GM23338 (cell line): ENCODE measurements at places on chromosomes 7 and 10. TPM values are rescaled to one million over a fixed set of nuclear protein-coding genes. Genes with fewer than 3 reads are reported as not detected.
A peak's percentile ranks its signal among the peaks of the same experiment; 100 is the strongest.

DNA sequence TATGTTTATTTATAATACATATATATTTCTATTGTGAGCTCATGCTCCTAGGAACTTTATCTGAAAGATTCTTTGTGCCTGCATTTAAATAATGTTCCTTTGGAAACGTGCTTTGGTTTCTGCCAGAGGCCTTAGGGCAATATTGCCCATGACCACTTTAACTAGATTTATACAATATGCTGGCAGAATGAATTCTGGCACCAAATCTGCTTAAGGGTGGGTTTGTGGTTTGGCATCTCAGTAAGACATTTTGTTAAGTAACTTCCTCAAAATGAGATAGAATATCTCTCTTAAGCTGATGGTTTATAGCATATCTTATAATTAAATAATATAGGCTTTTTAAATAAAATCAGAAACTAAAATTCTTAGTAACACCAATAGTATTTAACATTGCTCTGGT, 252.9 kb downstream of the RNLS start:
- H3K4me1 ChIP-seq: peaks cover 8% of the 10 kb centered on the region
- no peaks in the 10 kb centered on the region for H3K27me3 ChIP-seq
- no peak overlapping the region for H3K27ac ChIP-seq
- no peak for DNase-seq
- H3K4me3 ChIP-seq: no peak overlapping the region

DNA sequence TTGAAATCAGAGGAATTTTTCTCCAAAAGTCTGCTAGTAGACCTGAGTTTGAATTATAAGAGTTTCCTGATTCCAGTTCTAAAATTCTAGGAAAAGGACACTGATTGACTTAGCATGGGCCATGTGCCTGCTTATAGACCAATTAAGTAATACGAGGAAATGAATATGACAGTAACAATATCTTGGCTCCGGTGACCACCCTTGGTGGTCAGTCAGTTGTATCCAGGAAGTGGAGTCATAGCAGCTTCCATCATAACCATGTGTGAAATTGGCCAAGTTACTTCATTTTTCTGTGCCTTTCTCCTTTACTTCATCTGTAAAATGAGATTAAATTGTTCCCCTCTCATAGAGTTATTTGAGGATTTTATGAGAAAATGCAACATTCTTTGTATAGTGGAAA, 66.9 kb downstream of the MTPAP start:
- no peaks in the 10 kb centered on the region for H3K27me3 ChIP-seq
- H3K4me3 ChIP-seq: no peak overlapping the region
- no peak overlapping the region for H3K27ac ChIP-seq
- H3K4me1 ChIP-seq: no peaks in the 10 kb centered on the region
- DNase-seq: no peak

- H3K27me3 ChIP-seq: no peaks in the 10 kb centered on the region
- H3K4me3 ChIP-seq: no peak overlapping the region
- DNase-seq: no peak
- no peak overlapping the region for H3K27ac ChIP-seq
These were observed 136.5 kb downstream of the SFMBT2 start for GRCh38 chr10:7274293-7274692.

DNA sequence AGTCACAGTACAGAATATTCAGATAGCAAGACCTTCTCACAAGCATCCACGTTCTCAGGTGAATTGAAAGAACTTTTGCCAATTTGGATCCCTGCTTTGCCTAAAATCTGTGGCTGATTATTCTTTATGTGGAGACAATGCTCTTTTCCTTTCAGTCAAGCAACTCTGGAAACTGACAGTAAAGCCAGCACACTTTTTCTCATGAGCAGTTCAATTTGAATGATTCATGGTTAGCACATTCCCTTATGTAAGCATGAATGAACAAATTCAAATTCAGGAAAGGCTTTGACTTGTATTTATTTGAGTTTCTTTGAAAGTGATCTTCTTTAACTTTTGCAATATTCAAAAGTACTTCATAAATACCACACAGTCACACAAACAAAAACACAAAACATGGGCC, 57.6 kb downstream of the MEOX2 start:
- H3K4me3 ChIP-seq: no peak overlapping the region
- no peaks in the 10 kb centered on the region for H3K27me3 ChIP-seq
- H3K4me1 ChIP-seq: no peaks in the 10 kb centered on the region
- no peaks in the 10 kb centered on the region for H3K36me3 ChIP-seq
- DNase-seq: no peak
- H3K27ac ChIP-seq: no peak overlapping the region

The DNAJC12 gene
- total RNA-seq: 1.1 and 2.2 TPM in 2 replicates

The BTBD16 gene
- total RNA-seq: not detected in 2 replicates

DNA sequence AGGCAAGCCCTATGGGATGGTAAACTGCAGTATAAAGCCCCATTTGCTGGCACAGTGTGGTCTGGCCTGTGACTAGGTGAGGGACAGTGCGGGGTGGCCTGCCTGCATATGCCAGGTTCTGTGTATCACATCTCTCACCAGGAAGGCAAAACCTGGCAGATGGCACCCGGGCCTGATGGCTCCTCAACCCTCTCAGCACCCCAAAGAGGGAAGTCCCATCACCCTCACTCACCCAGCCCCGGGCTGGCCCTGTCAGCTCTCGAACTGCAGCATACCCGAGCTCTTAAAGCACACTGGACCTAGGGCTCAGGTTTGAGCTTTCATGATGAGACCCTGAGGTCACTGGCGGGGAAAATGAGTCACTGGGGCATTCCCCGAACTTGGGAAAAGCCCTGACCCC, 130.5 kb downstream of the LHPP start:
- DNase-seq: no peak
- H3K27ac ChIP-seq: no peak overlapping the region
- no peak overlapping the region for H3K4me3 ChIP-seq
- H3K27me3 ChIP-seq: no peaks in the 10 kb centered on the region
- no peaks in the 10 kb centered on the region for H3K4me1 ChIP-seq

GRCh38 chr7:43535810-43536585, 46.9 kb upstream of the STK17A start:
- DNase-seq: no peak
- H3K27ac ChIP-seq: no peak overlapping the region
- H3K4me3 ChIP-seq: no peak overlapping the region
- H3K27me3 ChIP-seq: no peaks in the 10 kb centered on the region

DNA sequence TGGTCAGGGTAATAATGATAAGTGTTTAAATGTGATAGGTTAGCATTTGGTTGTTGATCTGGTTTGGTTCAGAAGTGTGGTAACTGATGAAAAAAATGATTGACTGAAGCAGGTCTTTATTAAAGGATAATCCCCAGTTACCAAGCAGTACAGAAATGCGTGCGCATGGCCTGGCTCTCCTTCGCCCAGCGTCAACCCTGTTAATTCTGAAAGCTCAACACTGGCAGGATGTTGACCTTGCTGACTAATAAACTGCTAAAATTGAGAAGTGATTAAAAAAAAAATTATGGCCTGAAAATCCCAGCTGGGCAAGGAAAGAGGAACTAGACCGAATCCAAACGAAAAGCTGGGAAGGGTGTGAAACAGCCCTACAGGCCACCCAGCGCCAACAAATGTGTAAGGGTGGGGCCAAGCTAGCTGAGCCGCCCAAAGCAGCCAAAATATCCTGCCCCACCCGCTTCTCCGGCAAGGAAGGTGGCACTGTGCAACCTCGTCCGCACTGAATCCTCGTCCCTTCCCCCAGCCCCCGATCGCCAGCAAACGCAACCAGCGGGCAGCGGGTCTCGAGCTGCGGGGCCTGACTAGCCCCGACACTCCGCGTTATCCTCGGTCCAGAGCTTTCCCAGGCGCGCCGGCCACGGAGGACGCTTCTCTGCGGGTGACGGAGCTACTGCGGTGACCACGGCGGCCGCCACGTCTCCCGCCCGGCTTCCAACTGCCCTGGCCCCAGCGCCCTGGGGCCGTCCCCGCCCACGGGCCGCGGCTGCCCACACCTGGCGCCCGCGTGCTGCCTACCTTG, 561 bp downstream of the SHTN1 start:
- H3K27me3 ChIP-seq: peaks cover 22% of the 10 kb centered on the region
- H3K4me3 ChIP-seq: peak overlapping the region; percentile 90
- no peaks in the 10 kb centered on the region for H3K36me3 ChIP-seq
- H3K4me1 ChIP-seq: no peaks in the 10 kb centered on the region
- H3K27ac ChIP-seq: no peak overlapping the region

DNA sequence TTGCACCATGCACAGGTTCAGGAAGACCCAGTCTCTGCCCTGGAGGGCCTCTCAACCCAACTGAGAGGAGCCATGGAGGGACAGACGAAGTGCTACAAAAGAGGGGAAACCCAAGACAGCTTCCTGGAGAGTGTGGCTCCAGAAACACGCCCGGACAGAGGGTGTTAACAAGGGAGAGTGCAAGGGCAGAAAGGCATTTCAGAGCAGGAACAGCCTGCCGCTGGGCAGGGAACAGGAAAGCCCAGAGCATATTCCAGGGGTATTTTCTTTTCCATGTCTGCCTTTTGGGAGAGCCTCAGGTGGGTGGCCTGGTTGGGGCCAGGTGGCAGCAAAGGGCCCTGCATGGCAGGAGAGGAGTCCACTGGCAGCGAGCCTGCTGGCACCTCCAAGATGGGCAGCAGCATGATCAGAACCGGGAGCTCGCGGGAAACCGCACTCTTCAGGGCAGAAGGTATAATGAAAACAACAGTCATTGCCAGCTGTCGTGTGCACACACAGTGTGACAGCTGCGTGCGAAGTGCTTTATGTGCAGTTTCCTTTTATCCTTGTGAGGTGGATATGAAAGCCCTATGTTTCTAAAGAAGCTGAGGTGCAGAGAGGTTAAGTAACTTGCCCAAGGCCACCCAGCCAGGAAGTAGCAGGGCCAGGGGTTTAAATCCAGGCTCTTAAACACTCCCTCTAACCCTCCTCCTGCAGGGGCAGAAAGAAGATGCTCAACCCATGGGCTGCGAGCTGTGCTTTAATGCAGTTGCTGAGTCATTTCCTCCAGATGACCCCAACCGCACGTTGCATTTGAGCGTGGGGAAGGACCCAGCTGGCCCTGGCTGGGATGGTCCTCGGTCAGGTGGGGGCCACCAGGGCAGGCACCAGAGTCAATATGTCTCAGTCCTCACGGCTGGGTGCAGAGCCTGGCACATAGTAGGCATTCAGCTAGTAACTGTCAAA, 128.6 kb downstream of the OAT start:
- H3K4me1 ChIP-seq: no peaks in the 10 kb centered on the region
- no peak for DNase-seq
- no peaks in the 10 kb centered on the region for H3K27me3 ChIP-seq
- no peaks in the 10 kb centered on the region for H3K36me3 ChIP-seq
- H3K4me3 ChIP-seq: no peak overlapping the region

DNA sequence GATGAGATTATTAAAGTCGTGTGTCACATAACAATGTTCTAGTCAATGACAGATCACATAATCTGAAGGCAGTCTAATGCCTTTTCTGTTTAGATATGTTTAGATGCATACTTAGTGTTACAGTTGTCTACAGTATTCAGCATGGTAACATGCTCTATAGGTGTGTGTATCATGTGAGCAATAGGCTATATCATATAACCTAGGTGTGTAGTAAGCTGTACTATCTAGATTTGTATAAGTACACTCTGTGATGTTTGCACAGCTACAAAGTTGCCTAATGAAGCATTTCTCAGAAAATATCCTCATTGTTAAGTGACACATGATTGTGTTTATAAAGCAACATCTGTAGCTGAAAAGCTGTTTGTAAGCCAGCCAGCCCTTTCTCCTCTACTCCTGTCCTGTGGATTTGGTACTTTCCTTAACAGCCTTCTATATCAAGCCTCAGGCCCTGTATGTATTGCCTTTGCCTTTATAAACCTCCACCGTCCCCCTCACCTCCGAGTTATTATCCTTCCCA, 6.3 kb downstream of the HECTD2 start:
- peaks cover 2% of the 10 kb centered on the region; the same call in 1 of the 2 replicates for H3K27me3 ChIP-seq
- no peak overlapping the region for H3K27ac ChIP-seq
- DNase-seq: no peak
- H3K4me1 ChIP-seq: peaks cover 11% of the 10 kb centered on the region
- no peak overlapping the region for H3K4me3 ChIP-seq
- H3K36me3 ChIP-seq: no peaks in the 10 kb centered on the region

The NUTM2E gene
- 0.12 TPM in 1 of 2 replicates, not detected in the other for total RNA-seq

DNA sequence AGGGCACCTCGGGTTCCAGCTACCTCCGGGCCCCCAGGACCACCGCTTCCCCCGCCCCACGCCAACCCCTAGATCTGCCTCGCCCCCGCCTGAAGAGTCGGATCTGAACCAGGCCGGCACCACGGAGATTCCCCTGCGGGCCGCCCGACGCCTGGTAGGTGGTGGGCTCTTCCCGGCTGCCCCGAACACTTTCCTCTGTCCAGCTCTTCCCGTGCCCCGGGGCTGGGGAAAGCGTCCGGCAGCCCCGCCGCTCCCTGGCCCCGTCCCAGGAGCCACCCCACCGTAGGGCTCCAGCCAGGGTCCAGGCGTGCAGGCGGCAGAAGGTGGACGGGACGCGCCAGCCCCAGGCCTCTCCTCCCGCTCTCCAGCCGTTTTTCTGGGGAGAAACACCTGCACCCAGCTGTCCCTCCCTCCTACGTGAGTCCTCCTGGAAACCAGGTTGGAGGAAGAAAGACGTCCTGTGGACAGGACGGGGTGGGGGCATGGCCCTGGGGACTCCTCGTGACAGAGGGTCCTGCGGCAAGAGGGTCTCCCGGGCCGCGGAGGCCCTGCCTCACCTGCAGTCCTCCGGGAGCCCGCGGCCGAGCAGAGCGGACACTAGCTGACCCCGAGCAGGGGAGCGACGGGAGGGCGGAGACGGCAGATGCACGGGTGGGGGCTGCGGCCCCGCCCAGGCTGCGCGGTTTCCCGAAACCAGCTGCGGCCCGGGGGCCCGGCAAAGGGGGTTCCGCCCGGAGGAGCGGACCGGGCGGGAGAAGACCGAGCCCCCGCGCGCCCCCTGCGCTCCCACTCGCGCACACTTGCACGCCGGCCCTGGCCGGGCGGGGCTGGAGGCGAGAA, at the start of gene TMEM176B:
TMEM176B (minus strand) TSS at position 624 of the 840 bp plus-strand sequence. CDS start 3,795 bp downstream, outside the sequence.
- peaks cover 85% of the 10 kb centered on the region for H3K27me3 ChIP-seq
- peak; percentile 40 for DNase-seq
- H3K4me3 ChIP-seq: peak within 1 kb of the TSS; percentile 66
- H3K36me3 ChIP-seq: no peaks in the 10 kb centered on the region

- H3K4me3 ChIP-seq: no peak overlapping the region
- H3K4me1 ChIP-seq: peaks cover 21% of the 10 kb centered on the region
- H3K27me3 ChIP-seq: no peaks in the 10 kb centered on the region
These were observed 46.2 kb upstream of the OSBPL3 start for GRCh38 chr7:25026156-25026555.

DNA sequence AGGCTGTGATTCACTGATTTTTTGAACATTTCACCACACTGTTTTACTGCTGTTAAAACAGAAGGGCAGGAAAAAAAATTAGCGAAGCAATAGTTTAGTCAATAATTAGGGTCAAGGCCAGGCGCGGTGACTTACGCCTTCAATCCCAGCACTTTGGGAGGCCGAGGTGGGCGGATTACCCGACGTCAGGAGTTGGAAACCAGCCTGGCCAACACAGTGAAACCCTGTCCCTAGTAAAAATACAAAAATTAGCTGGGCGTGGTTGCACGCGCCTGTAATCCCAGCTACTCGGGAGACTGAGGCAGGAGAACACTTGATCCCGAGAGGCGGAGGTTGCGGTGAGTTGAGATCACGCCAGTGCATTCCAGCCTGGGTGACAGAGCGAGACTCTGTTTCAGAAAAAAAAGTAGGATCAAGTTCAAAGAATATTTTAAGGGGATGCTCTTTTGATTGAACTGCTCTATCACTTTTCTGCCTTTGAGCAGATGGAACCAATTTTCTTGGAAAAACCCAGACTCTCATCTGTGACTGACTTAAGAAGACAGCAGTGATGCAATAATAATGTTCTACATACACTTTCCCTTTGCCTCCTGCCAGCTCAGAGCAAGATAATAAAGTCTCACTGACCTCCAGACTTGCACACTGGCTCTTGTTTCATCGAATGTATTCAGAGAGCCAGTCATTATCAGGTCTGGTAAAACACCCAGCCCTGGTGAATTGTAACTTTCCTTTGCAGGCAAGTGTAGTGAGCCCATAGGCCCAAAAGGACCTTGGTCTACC, 1.6 kb upstream of the PPA1 start:
- H3K27ac ChIP-seq: no peak overlapping the region
- H3K4me1 ChIP-seq: peaks cover 12% of the 10 kb centered on the region
- H3K4me3 ChIP-seq: no peak overlapping the region
- H3K27me3 ChIP-seq: peaks cover 9% of the 10 kb centered on the region

The DMBT1 gene
- total RNA-seq: 0.03 TPM in 1 of 2 replicates, not detected in the other

The AKR1E2 gene
- total RNA-seq: 3.3 and 4.3 TPM in 2 replicates
